RWPE1 (cell line): ENCODE measurements at places on chromosomes 12 and 14.

GRCh38 chr12:19826980-19827550, 387.8 kb downstream of the AEBP2 start:
- DNase-seq, result no peak

DNA sequence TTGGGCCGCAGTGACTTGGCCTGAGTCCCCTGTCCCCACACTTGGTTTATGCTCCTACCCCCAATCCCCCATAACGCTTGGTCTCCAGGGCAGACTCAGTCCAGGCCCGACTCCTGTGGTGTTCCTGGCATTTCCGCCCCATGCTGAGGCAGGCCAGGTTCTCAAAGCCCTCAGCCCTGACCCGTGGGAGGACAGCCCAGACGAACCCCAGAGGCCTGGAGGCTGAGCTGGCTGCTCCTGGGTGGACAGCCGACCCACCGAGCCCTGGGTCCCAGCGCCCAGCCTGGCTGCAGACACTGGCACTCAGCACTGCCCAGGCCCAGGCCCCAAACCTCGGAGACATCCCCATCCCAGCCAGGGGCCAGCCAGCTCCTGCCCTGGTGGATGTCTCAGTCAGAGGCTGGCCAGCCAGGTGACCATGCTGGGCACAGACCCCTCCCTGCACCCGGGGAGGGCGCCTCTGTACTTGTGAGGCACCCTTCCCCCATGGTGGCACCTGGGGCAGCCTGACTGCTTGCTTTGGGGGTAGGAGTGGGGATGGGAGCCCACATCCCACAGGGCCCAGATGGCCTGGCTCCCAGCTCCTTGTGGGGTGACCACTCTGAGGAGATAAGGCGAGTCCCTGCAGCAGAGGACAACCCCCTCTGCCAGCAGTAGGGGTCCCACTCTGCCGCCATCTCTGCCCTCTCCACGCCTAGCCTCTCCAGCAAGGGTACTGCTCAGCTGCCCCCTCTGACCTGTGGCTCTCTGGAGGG, 1.4 kb downstream of the PLD4 start:
- DNase-seq, result no peak

- DNase-seq, result no peak
These were observed 913.7 kb downstream of the RPS29 start for GRCh38 chr14:48672506-48672905.

DNA sequence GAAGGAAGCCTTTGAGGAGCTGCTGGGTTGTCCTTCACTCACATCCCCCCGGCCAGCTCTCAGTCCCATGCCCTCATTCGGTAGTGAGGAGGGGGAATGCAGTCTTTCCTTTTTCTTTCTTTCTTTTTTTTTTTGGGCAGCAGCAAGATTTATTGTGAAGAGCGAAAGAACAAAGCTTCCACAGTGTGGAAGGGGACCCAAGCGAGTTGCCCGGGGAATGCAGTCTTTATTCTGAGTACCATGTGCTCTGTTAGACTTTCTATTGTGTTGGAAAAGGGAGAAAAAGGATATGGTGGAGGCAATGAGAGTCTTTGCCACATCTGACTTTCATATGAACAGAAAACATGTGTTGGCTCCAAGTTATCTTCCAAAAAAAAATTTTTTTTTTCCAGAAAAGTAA, 29.9 kb upstream of the YARS2 start:
- DNase-seq, result no peak

GRCh38 chr14:60093606-60094005, 1.9 kb downstream of the PCNX4 start:
- no peak for DNase-seq

DNA sequence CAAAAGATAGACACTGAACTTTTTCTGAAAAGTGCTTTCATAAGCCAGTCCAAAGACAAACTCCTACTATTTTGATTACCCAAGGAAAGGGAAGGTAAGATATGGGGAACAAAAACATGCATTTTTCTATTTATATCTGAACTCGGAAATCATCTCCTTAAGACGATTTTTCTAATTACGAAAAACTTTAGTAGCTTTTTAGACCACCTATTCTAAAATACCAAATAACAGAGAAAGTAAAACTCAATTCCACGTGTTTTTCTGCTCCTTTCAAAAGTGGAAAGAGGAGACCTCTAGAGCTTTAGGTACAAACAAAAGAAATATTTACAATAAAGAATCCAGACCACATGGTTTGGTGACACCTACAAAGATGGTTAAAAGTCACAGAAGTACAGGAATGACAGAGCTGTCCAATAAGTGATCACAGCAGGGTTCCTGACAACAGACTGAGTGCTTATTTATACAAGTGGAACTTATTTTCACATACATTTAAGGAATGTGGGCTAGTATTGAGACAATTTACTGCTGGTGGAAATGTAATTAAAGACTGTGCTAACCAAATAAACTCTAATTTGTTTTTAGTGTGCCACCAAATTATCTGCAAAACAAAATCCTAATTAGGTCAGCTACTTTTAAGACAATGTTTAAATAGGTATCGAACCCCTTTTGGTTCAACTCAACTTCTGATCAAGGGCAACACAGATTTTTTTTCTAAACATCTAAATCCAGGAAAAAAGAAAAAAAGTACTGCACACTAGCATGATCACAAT, 2.4 kb downstream of the LRIG3 start:
- DNase-seq, result no peak
